ENCODE measurements at places on chromosomes 6 and 20. TPM values are rescaled to one million over a fixed set of nuclear protein-coding genes. Genes with fewer than 3 reads are reported as not detected.

Gene SSTR4
- not detected for total RNA-seq

Gene CST2
- total RNA-seq = not detected

Gene MOXD1
- total RNA-seq = 0.28 TPM

Gene SLC24A3
- total RNA-seq = 0.35 TPM

Gene CLDN20
- total RNA-seq = not detected

Gene GRM1
- total RNA-seq = not detected

All from left lobe of liver (tissue), 2 donors.